ENCODE measurements at places on chromosomes 7 and 10.

- DNase-seq, result no peak
Measured at GRCh38 chr10:52455098-52455497, 141.0 kb downstream of the DKK1 start.

- DNase-seq, result no peak
Measured at GRCh38 chr10:77297393-77297739, 340.2 kb downstream of the KCNMA1 start.

DNA sequence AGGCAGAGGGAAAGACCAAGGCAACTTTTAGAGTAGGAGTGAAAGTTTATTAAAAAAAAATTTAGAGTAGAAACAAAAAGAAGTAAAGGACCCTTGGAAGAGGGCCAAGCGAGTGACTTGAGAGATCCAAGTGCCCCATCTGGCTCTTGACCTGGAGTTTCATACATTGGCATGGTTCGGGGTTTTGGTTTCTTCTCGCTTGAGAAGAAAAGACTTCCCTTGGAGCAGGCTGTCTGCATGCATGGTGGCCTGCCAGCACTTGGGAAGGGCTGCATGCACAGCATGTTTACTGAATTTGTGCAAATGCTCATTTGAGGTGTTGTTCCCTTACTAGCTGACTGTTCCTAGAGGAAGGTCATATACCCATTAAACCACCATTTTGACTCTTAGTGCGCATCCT, 8.8 kb upstream of the ADO start:
- no peak for DNase-seq

GRCh38 chr7:116955340-116955739, 2.0 kb downstream of the ST7 start:
- no peak for DNase-seq

- DNase-seq, result no peak
Measured at GRCh38 chr10:80690434-80690833, 152.7 kb downstream of the SH2D4B start.

- DNase-seq, result no peak
Measured at GRCh38 chr7:98278408-98278807, 3.1 kb upstream of the BRI3 start.

GRCh38 chr10:58955615-58956014, 220.8 kb upstream of the PHYHIPL start:
- no peak for DNase-seq

GRCh38 chr10:93722550-93722949, 20.2 kb upstream of the FRA10AC1 start:
- DNase-seq, result no peak

DNA sequence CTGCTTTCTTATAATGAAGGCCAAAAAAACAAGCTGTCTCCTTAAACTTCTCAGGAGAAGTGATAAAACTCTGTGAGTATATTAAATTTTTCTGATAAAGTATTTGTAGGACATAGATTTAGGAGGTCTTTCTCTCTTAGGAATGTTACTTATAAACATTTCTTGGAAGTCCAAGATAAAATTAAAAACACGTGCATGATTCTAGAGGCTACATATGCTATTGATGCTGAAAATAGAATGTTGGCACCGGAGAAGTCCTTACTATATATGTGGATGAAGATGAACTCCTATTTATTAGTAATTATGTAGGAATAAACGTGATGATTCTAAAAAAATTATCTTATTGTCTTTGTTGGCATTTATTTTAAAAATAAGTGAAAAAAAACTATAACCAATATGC, 241.3 kb upstream of the LRRTM3 start:
- no peak for DNase-seq

- no peak for DNase-seq
Measured at GRCh38 chr7:81499262-81500116, 270.4 kb downstream of the HGF start.

DNA sequence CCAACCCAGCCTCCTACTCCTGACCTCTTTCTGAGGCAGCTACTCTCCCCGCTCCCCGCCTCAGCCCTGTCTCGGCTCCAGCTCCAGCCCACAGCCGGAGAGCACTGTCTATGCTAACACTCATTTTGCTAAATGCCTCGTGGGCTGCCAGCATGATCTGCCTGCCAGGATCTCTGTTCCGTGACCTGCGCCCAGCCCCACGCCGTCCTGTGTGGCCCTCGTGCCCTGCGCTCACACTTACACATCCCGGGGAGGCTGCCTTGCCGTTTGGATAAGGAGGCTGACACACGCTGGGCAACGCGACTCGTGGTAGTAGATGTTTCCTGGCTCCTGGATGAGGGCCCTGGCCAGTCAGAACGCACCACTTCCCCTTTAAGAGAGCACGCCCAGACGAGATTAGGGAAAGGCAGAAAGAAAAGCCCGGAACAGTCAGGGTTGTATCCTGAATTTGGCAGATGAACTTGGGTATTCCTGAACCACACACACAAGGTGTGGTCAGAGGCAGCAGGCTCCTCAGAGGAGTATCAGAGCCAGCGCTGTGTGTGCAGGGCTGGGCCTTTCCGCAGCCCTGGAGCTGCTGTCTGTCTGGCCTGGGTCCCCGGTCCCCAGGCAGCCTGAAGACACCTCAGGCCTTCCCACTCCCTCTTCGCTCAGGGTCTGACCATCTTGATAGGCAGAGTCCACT, 97.7 kb upstream of the EFCAB10 start:
- no peak for DNase-seq

- DNase-seq, result no peak
Measured at GRCh38 chr10:28434063-28434462, 98.9 kb upstream of the WAC start.

DNA sequence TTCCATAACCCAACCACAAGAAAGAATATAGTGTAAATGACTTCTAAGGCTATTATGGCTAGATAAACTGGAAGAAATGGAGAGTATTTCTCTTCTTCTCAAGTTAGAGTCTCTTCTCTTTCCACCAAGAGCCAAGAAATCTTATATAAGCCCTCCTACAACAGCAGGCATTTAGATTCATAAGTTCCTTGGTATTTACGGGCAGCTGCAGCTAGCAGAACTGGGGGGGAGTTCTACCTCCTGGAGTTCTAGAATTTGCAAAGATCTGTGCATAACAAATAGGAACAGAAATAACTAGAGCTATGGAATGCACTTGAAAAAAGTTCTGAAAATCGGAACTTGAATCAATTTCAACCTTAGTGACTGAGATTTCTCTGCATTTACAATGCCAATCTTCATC, 715.2 kb upstream of the GRM3 start:
- DNase-seq, result peak; percentile 41

GRCh38 chr10:50593523-50594376, 30.0 kb downstream of the SGMS1 start:
- DNase-seq, result no peak

DNA sequence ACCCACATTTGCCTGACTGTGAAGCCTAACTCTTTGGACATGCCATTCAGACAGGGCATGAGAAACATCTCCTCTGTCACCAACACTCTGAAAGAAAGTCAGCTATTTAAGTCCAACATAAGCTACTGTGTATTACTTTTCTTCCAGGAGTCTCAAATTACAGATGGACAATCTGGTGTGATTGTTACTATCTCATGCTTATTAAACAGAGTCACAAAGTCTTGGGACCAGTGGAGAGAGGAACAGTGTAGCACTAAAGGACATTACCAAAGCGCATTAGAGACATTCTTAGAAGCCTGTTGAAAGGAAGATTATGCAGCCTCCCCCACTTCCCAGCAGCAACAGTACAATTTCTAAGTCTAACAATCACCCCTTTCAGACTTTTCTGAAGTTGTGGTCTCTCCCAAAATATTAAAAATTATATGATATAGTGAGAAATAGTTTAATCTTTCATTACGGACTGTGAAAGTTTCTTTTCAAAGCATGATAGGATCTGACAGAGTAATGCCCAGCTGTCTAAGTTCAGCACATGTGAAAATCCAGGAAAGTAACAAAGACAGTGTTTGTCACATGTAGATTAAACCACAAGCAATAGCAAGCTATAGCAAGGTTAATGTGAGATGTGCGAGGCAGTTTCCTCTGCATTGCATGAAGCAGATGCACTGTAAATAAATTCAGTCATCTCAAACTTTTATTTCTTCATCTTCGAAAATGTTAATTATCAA, 280.9 kb upstream of the FZD8 start:
- DNase-seq, result no peak

DNA sequence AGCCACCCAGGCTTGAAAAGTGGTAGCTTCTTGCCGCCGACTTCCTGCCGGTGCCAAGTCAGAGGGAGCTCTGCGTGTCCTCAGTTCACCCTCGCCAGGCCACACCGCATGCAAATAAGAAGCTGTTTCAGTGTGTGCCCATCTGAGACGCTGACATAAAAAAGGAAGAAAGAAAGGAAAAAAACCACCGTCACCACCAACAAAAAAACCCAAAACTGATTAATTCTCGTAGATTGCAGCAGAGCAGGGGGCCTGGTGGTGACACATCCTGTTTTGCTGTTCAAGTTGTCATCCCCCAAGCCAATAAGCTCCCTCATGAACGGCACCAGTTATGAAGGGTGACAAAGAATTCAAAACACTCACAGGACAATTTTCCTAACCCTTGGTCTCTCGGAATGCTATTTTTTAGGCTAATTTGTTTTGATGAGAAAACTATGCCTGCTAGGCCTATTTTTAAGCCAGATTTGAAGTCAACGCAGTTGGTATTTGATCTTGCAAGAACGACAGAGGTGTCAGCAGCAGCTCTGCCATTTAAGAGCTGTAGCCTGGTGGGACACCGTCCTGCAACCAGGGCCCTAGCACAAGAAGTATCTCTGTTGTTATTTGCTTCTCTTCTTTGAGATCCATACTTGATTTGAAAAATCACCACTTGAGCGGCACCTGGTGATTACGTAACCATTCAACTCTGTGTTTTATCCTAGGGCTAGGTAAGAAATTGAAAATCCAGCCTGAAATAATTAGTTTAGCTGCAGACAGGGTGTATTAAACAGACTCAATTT, 145.6 kb downstream of the PFKFB3 start:
- no peak for DNase-seq

Measured in H1 (cell line).